Panc1 (cell line): ENCODE measurements at places on chromosomes 1 and 21. TPM values are rescaled to one million over a fixed set of nuclear protein-coding genes. Genes with fewer than 3 reads are reported as not detected.

The PRDM16 gene
- 22.3 TPM for total RNA-seq

The ELOVL1 gene
- 105 TPM for total RNA-seq

The SOD1 gene
- 221 TPM for total RNA-seq

The MKNK1 gene
- 40.1 TPM for total RNA-seq

The GUK1 gene
- 188 TPM for total RNA-seq

The TMPRSS15 gene
- not detected for total RNA-seq

The DCDC2B gene
- total RNA-seq: not detected

The SPRR3 gene
- total RNA-seq: not detected

The CRABP2 gene
- 1,115 TPM for total RNA-seq

The LCE1F gene
- total RNA-seq: not detected

The SPRR2G gene
- total RNA-seq: not detected

The SYT6 gene
- not detected for total RNA-seq

The TRIM58 gene
- total RNA-seq: not detected

The RAB42 gene
- total RNA-seq: 4.2 TPM

The AMY2B gene
- 1.1 TPM for total RNA-seq

The FBXO44 gene
- 70.8 TPM for total RNA-seq

The RPTN gene
- not detected for total RNA-seq

The TNFRSF4 gene
- 0.62 TPM for total RNA-seq

The IVL gene
- total RNA-seq: not detected

The OR2L3 gene
- not detected for total RNA-seq

The RGS8 gene
- not detected for total RNA-seq

The FCN3 gene
- total RNA-seq: not detected

The WDR47 gene
- 9.6 TPM for total RNA-seq

The AVPR1B gene
- total RNA-seq: not detected

The PI4KB gene
- total RNA-seq: 52.7 TPM

The ROR1 gene
- total RNA-seq: 19.3 TPM

The LCE1D gene
- not detected for total RNA-seq

The ITLN2 gene
- total RNA-seq: not detected

The AK4 gene
- 26.8 TPM for total RNA-seq

The TNFSF18 gene
- total RNA-seq: not detected

The C8A gene
- total RNA-seq: not detected

The CTSS gene
- 5.1 TPM for total RNA-seq

The OR10J4 gene
- total RNA-seq: not detected

The LDLRAD1 gene
- not detected for total RNA-seq

The MINDY1 gene
- total RNA-seq: 15.8 TPM

The TFAP2E gene
- 3.2 TPM for total RNA-seq

The MMP23B gene
- 5.0 TPM for total RNA-seq

The LEPROT gene
- 53.6 TPM for total RNA-seq

The CYP4A22 gene
- not detected for total RNA-seq

The KRTAP12-2 gene
- not detected for total RNA-seq

The TNFRSF1B gene
- 18.8 TPM for total RNA-seq

The SPRR4 gene
- total RNA-seq: not detected

The DENND2D gene
- 10.4 TPM for total RNA-seq

The EFNA1 gene
- 23.8 TPM for total RNA-seq

The EDARADD gene
- 35.4 TPM for total RNA-seq

The LCE1B gene
- not detected for total RNA-seq

The S100A10 gene
- 1,621 TPM for total RNA-seq

The AZIN2 gene
- total RNA-seq: 2.4 TPM

The HES3 gene
- total RNA-seq: not detected

The NPPA gene
- not detected for total RNA-seq

The MRPS6 gene
- 109 TPM for total RNA-seq

The OR2L5 gene
- total RNA-seq: not detected

The CASZ1 gene
- total RNA-seq: 27.8 TPM

The TFB2M gene
- 21.0 TPM for total RNA-seq

The ITGB2 gene
- 3.0 TPM for total RNA-seq

The OPRD1 gene
- total RNA-seq: 5.4 TPM

The RHCE gene
- not detected for total RNA-seq
